Activated CD4-positive, CD25-positive, alpha-beta regulatory T cell treated with anti-CD3 and anti-CD28 coated beads, Interleukin-2, amount 50 U/mL, for 24 hours (primary cell): ENCODE measurements at places on chromosomes 12 and 14.

- ATAC-seq = peak; percentile 66
Measured at GRCh38 chr12:52836042-52836466, 1.9 kb upstream of the KRT79 start.

DNA sequence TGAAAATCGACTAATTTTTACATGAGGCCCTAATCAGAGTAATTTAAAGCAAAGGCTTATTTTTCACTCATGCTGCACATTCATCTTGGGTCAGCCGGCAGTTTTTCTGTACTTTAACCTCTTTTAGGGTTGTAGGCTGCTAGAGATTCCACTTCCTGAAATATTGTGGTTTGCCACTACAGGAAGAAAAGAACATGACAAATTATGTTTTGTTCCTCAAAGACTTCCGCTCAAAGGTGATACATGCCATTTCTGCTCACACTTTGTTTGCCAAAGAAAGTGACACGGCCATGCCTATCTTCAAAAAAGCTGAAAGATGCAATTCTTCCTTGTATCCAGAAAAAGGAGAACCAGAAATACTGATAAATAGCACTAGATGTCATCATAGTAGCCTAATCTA is 183.4 kb upstream of the PPFIA2 start:
- ATAC-seq = no peak

DNA sequence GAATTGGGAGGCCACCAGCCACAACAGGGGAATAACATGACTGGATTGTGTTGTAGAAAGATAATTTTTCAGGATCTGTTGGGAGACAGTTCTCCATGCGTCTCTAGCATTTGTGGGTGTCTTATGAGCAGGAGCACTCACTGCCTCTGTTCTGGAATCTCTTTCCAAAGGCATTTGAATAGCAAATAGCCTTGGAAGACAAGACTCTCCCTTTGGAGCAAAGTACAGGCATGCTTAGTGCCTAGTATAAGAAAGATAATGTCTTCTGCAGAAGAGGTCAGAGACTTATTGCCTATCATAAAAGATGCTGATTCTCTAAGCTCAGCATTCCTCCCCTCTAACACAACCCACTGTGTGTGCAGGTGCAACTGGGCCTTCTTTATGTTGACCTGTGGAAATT is 58.3 kb downstream of the VCPKMT start:
- no peak for ATAC-seq

- no peak for ATAC-seq
Measured at GRCh38 chr14:65142429-65142828, 40.1 kb upstream of the MAX start.

GRCh38 chr14:100994756-100995330 is 91.3 kb upstream of the RTL1 start:
- no peak for ATAC-seq

GRCh38 chr14:43411841-43412240 is 1095.2 kb downstream of the FSCB start:
- no peak for ATAC-seq

GRCh38 chr14:73462048-73462715 is 3.8 kb upstream of the NUMB start:
- ATAC-seq = no peak

DNA sequence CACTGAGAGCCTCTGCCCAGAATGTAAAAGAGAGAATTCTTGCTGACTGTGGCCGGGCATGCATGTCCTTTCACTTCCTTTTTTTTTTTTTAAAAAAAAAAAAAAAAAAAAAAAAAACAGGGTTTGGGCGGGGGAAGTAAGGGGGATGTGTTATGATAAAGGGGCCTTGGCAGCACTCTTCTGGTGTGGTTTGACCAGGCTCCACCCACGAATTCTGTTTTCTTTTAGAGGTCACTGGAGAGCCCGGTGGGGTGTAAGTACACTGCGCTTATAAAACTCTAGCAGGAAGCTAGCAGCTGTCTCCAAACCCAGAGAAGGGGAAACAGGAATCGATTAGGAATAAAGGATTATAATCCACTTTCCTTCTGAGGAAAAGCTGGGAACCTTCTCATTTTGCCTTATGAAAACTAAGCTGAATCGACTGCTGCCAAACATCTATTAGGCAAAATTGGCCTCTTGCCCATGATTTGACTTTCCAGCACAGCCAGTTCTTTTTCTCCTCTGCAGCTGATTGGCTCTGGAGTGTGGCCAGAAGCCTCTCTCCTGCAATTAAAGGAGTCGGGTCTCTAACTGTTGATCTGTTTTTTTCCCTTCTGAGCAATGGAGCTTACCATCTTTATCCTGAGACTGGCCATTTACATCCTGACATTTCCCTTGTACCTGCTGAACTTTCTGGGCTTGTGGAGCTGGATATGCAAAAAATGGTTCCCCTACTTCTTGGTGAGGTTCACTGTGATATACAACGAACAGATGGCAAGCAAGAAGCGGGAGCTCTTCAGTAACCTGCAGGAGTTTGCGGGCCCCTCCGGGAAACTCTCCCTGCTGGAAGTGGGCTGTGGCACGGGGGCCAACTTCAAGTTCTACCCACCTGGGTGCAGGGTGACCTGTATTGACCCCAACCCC is 27.7 kb upstream of the HIGD1C start:
- peak; percentile 68 for ATAC-seq
